NCI-H510A (cell line): ENCODE measurements at places on chromosomes 2 and 18.

DNA sequence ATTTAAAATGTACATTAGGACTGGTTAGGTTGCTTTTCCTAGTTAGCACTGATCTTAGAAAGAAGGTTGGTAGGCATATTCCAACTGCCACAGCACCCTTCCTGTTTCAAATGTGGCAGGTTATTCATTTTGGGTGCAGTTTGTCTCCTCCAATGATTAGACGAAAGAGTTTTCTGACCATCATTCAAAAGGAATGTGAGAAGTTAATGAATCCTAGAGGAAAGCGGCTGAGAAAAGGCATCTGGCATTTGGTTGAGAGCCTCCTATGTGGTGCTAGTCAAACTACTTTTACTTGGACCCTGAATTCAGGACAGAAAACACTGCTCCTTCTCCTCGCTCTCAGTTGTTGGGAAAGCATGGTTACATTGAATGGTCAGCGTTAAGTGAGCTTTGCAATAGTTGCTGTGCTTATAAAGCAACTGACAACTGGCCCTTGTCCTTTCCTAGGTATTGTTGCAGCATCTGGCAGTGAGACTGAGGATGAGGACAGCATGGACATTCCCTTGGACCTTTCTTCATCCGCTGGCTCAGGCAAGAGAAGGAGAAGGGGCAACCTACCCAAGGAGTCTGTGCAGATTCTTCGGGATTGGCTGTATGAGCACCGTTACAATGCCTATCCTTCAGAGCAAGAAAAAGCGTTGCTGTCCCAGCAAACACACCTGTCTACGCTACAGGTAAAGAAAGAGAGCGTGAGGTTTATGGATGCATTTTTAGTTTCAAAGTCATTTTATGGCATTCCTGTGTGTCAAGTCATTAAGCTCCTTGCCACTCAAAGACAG is 6.1 kb downstream of the TGIF1 start:
- DNase-seq: no peak

DNA sequence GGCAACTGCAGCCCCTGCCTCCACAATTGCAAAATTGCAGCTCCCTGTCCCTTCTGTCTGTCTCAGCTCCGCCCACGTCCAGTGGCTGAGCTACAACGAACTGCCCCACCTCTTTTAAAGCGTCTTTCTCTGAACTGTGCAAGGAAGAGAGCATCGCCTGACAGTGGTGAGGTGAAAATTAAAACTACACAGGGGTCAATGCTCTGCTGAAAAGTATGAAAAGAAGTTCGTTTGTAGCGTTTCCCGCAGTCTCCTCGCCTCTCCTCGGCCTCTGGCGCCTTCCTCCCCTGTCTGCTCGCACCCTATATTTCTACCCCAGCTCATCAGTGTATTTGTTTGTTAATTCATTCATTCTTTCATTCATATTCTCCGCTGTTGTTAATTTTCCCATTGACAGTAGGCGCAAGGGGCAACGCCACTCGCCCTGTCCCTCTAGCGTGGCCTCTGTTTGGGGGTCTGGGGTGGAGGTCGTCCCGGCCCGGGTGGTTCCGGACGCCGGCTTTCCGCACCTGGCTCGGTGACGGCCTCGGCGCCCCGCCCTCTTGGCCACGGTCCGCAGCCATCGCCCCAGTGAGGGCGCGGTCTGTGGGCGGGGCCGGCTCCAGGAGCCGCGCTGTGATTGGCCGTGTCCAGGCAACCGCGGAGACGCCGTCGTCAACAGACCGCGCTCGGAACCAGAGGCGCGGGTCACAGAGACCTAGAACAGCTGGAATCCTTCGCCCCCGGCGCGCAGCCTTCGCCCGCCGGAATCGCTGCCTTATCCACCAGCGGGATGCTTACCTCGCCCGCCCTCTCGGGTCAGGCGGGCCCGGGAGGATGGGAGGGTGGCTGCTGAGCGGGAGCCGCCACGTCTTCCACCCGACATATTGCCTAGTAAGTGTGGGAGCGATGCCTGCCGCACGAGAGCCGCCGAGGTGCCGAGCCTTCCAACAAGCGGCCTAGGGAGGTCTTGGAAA is at the start of gene VWA3B:
TSS of gene VWA3B (plus strand) at position 677 of the 956 bp plus-strand sequence. CDS start 5,926 bp downstream, outside the sequence.
- peak; percentile 64 for DNase-seq

DNA sequence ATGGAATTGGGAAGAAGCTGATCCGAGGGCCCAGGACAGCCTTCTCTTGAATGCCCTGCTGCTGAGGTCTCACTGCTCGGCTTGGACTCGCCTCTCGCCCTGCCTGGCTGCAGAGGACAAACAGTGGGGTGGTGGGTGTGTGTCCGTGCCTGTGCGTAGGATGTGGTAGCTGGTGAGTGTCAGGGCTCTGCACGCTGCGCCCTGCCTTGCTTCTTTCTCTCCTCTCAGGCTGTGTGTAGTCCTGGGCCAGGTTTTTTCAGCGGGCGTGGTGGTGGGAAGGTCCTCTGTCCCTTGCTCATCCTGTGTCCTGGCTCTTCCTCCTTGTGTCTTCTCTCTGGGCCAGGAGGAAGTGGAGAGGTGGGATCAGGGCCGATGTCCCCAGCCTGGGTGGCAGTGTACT is 44.8 kb downstream of the RRM2 start:
- DNase-seq: no peak

- no peak for DNase-seq
Measured at GRCh38 chr2:177972123-177972522, 100.5 kb downstream of the PDE11A start.

DNA sequence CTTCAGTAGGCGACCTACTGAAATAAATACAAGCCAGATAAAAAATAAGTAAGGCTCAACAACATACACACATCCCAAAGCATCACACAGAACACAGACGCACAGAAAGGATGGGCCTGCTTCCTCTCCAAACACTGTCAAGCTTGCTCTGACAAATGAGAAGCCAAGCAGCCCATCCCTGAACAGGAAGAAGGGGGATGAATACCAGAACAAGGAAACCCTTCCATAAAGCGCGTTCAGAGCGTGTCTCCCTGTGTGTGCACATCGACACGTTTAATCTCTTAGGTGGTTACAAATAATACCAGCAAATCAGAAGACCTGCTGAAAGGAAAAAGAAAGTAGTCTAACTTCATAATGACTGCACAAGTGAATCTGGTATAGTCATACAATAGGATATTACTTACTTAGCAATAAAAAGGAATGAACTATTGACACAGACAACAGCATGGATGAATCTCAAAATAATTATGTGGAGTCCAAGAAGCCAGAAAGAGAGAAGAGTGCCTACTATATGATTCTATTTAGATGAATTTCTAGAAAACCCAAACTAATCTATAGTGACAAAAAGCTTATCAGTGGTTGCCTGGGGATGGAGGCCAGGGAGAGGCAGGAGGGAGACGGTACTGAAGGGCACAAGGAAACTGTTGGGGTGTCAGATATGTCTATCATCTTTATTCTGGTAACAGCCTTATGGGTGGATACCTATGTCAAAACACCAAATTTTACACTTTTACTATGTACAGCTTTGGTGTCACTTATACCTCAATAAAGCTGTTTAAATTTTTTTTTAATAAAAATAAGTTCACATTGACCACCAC is 26.8 kb downstream of the MBOAT2 start:
- DNase-seq: no peak

DNA sequence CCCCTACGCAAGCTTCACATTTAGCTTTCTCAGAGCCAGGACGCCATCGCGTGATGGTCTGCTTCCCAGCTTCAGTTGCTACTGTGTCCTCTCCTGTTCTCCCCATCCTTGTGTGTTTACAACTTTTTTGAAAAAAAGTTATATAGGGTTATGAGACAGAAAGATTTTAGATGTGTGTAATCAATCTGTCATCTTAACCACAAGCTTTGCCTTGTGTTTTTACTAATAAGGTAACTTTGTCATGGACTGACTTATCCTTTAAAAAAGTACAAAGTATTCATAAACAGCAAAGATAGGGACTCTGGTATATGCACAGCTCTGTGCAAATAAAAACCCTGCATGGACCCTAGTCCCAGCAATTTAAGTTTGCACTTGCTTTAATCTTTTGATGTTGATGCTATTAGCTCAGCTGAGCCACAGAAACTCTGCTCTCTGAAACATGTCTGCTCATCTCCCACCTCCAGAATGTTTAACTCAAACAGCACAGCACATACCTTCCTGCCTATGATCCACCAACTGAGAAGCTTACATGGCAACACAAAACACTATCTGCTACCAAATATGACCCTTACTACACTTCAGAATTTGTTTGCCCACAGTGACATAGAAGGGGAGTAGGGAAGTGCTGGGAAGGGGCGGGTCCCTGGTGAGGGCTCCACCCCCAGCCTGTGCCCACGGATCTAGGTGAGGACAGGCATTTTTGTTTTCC is 42.7 kb downstream of the SAP130 start:
- no peak for DNase-seq

- peak; percentile 11 for DNase-seq
Measured at GRCh38 chr2:75311993-75312392, 112.7 kb upstream of the TACR1 start.

GRCh38 chr18:43879415-43879814 is 602.1 kb upstream of the SYT4 start:
- no peak for DNase-seq

DNA sequence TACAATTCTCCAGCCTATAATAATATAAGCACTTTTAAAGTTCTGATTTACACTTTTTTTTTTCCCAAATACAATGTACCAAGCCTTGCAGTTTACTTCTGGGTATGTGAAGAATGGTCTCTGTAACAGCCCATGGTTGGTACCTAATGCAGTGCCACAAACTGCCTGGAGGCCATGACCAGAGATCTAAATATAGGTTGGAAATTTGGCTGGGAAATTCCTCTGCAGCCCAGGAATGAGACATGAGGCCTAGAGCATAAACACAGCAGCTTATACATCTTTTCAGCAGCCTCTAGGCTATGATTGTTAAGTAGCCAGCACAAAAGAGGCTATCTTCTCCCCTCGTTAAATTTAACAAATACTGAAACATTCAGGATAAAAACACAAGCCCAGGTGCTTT is 432.0 kb upstream of the FAM98A start:
- no peak for DNase-seq

DNA sequence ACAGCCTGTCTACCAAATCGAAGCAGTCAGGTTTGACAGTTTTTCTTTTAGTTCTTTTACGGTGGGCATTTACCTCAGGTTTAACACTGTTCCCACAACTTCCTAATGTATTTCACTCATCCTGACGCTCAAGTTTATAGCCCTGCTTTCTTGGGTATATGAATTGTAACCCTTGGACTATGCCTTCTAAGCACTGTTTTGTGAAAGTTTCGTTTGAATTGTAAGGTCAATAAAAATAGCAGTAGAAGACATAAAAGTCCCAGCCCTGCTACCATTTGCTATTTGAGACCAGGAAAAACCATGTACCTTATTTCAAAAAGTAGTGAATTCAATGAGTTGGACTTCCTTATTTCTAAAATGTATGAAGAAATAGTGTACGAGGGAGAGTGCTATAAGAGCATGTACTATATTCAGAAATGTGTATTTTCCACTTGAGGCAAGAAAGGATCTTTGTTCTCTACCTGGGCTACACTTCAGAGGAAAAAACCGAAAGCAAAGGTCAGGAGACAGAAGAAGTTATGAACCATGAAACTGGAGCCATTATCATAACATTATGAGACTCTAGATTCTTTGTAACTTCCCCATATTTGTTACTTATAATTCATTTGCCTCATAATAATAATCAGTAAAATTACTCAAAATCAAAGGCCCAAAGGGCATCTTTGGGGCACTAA is 1.9 kb upstream of the ZC3H15 start:
- DNase-seq: no peak

DNA sequence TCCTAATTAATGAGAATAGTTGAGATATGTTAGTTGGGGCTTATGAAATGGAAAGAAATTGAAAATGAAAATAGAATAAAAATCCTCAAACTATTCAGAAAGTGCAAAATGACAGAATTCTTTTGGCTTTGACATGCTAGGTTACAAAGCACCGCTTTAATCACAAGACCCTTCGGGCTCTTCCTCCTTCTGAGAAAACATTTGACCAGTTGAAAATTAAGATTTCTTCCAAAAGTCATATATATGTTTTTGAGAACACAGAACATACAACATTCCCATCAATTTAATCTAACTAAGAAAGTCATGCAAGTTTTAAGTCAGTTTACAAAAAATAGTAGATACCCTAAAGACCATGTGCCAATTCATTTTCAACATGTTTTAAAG is 2.2 kb upstream of the SLC40A1 start:
- DNase-seq: no peak

GRCh38 chr2:136582628-136583205 is 182.6 kb upstream of the THSD7B start:
- DNase-seq: no peak

- DNase-seq: peak; percentile 39
Measured at GRCh38 chr18:48540251-48541025, 1.6 kb downstream of the CTIF start.

GRCh38 chr2:183898641-183899040 is 699.7 kb upstream of the ZNF804A start:
- DNase-seq: no peak

DNA sequence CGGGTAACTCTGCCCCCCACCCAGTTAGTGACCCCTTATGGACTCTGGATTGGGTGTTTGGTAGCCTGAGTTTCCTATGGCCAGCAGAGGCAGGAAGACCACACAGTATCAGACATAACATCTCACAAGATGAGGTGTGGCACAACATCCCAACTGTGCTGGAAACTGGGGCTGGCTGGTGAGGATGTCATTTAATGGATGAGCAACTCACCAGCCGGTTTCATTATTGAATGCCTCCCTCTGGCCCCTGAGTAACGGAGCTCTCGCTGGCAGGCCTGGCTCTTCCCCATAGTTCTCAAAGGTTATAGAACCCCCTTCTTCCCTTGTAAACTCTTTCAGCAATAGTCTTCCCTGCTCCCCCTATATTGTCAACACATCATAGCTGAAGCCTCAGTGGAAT is 195.0 kb downstream of the BCL11A start:
- no peak for DNase-seq

GRCh38 chr2:40178971-40179370 is 272.9 kb downstream of the SLC8A1 start:
- no peak for DNase-seq

DNA sequence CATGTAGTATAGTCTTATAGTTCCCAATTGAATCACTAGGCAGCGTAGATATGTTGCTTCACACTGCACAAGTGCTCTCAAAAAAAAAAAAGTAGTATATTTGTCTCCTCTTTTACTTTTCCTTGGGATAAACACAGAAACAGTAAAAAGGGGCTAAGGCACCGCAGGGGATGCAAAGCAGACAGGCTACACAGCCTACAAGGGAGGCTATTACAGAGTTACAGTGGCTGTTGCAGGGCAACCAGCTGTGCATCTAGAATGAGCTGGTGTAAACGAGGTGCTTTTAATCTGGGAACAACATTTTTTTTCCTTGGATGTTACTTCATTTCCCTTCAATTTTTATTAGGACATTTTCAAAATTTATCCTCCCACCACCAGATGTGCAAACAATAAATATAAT is 1934.7 kb upstream of the CELF4 start:
- DNase-seq: no peak

DNA sequence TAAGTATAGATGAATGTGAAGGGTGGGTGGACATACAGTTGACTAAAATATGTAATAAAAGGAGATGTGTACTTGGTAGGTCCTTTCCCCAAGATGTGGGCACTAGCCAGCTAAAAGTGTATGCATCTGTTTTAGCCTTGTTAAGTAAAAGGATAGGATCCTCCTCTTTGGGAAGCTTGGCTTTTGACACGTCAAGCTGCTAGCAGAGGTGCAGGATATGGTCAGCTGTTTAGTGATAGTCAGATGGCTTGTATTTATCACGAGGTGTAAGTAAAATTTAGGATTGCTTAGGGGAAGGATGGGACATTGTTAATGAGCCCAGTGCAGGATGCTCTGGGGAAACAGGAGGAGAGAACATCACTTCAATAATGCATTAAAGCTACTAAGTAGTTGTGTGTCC is 1.5 kb downstream of the MFSD6 start:
- no peak for DNase-seq

GRCh38 chr2:145305889-145306288 is 786.0 kb upstream of the ZEB2 start:
- no peak for DNase-seq
